GM18507 (cell line): ENCODE measurements at places on chromosomes 5 and 9.

DNA sequence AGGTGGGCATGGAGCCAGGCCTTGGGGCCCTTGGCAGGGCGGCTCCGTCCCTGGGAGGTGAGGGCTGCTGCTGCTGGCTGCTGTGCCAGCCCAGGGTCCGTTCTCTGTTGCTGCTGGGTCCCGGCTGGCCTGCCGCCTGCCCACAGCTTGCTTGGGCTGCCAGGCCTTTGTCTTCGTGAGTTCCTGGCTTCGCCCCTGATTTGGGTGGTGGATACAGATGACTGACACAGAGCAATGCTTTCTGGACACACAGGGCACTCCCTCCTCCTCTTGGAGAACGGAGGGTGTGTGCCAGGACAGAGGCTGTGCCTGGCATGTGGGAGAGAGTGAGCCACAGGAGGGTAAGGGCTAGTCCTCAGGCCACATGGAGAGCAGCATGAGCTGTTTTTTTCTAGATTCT, 166.1 kb downstream of the MACROH2A1 start:
- no peak for DNase-seq

DNA sequence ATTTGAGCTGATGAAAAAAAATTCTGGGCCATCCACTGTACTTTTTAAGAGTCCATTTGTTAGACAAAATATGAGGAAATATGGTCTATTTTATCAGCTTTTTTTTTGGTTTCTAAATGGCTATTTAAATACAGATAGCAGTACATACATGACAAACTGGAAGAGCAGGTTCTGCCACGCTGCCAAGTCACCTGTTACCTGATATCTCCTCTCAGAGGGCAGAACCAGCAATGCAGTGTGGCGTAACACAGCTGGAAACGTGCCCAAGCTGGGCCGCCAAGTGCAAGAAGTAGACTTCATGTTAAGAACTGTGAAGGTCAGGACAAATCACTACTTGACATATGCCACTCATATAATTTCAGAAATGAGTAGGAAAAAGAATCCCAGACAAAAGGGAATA, 8.1 kb downstream of the MCIDAS start:
- no peak for DNase-seq

DNA sequence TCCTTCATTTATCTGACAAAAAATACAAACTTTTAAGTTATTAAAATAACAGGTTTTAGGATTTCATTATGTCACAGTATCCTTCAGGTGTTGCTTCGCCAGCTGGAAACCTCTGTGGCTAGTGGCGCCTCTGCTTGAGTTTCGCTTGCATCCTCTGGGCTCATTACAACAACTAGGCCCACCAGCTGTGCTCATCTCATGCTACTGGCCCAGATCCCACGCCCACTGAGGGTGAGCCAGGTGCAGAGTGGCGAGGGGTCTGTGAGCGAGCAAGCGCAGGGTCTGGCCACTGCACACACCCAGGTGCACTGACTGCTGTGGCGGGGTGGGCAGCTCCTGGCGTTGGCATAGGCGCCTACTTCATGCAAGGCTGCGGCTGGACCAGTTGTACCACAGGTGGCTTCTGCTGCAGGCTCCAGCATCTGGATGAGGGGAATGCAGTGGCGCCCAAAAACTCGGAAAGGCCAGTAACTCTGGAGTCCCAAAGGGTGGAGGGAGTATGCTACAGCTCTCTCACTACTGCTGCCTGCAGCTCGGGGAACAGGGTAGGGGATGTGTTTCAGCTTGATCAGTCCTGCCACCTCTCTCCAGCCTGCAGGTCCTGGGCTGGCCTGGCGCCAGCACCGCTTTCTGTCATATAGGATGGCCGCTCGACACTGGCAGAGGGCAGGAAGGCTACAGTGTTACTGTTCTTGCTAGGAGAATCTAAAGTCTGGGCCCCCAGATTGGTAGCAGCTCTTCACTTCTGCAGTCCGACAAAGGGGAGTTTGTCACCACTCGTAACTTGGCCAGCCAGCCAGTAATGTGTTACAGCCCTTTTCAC, 452.1 kb downstream of the TUSC1 start:
- no peak for DNase-seq

GRCh38 chr9:21491756-21492155, 9.6 kb upstream of the IFNE start:
- no peak for DNase-seq

- DNase-seq: no peak
These were observed 49.7 kb downstream of the PHAX start for GRCh38 chr5:126650463-126650862.

DNA sequence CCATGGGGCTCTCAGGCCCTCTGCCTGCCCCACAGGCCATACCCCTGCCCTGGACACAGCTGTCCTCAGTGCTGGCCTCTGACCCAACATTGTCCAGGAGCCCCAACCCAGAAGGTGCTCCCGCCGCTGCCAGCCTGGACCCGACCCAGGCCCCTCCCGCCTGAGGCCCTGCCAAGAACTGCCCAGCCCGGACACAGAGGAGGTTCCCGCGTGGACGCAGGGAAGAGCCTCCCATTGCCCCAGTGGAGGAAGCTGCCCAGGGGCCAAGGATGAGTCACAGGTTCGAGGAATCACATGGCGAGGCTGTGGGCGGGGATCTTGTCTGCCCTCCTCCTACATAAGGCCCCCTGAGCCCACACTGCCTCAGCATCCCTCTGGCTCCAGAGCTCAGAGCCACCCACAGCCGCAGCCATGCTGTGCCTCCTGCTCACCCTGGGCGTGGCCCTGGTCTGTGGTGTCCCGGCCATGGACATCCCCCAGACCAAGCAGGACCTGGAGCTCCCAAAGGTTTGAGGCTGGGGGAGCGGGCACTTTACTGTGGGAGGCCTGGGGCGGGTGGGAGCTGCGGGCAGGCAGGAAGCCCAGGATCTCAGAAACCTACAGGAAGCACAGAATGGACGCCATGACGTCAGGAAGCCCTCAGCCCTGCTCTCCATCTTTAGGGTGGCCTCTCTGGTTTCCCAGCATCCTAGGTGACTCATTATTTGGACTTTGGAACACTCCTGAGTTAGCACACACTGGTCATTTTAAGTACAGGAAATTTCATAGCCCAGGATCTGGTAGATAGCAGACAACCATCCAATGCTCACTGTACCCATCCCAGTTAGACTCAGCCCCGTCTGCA, at the start of gene PAEP:
Gene PAEP (plus strand): TSS at position 366 of the 844 bp plus-strand sequence.
- DNase-seq: no peak

DNA sequence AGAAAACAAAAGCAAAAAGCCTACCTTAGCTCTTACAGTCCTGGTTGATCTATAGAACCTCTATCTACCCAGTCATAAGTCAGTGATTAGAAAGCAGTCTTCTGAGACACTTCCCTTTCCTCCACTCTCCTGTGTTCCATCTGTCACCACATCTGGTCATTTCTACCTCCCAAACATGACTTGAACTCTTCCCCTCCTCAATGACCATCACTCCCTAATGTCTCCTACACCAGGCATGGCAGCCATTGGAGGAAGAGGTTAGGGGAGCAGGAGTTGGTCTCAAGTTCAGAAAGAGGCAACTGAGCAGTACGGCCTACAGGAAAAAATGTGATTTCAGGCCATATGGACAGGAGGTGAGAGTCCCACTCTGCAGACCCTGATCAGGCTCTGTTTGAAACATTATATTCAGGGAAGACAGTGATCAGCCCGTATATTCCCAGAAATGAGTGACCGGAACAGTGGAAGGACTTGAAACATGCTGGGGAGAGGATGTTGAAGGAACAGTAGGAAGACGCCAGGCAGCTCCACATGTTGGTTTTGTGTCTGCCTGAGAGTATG, 12.0 kb downstream of the ABLIM3 start:
- no peak for DNase-seq

- DNase-seq: no peak
These were observed 50.5 kb downstream of the CXXC5 start for GRCh38 chr5:139698490-139699146.

GRCh38 chr9:35771534-35771933, 17.5 kb upstream of the MSMP start:
- DNase-seq: no peak

- DNase-seq: no peak
These were observed 5.4 kb upstream of the P4HA2 start for GRCh38 chr5:132233081-132233480.

DNA sequence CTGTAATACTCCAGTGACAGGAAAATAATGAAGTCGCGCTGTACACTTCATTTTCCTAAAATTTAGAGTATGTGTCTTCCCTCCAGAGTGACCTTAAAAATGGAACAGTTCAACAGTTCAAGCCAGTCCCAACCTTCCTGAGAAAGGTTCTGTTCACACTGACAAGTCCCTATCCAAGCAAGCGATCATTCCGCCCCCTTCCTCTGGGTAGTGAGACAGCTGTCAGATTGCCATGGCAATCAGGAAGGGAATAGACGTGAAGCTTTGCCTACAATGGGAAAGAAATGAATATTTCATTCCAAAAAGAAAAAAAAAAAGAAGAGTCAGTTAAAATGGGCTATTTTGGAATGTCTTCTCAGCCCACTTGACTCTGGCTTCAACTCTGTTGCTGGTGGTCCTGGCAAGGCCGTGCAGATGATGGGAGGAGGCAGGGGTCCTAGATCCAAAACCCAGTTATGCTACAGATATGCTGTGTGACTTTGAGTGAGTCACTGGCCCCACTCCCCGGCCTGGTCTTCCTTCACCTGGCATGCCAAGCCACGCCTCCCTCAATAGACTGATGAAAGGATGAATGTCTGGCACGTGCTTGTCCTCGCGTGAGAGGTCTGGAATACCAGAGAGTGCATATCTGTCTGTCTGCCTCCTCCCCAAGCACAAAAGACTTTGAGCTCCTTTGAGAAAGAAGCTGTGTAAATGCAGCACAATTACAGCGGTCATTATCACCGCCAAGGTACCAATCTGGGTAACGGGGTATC, 165.8 kb upstream of the WWC1 start:
- no peak for DNase-seq

GRCh38 chr9:127683723-127684122, 23.1 kb upstream of the CFAP157 start:
- no peak for DNase-seq

DNA sequence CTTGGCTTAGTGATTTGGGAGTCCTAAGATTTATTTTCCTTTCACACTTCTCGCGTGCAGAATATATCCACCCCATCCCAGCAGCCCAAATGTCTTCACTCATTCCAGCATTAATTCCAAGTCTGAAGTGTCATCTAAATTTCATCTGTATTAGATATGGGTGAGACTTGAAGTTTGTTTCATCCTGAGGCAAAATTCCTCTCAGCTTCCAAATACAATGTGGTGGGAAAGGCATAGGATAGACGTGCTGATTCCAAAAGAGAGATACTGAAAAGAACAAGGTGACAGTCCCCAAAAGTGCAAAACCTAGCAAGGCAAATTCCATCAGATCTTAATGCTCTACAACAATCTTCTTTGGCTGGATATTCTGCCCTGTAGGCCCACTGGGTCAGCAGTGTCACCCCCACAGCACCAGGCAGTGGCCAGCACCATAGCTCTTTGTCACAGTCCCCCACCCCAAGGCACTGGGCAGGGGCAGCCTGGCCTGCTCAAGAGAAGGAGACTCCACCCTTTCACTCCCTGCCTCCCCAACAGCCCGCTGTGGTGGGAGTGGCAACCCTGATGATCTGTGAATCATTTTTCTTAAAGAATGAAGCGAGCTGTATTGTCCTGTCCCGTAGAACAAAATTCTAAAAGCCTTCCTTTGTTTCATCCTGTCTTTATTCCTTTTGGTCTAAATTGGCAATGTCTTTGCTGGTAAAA, 2.7 kb upstream of the ADAM19 start:
- no peak for DNase-seq

- DNase-seq: no peak
These were observed 228.3 kb upstream of the C9orf72 start for GRCh38 chr9:27801545-27801944.

DNA sequence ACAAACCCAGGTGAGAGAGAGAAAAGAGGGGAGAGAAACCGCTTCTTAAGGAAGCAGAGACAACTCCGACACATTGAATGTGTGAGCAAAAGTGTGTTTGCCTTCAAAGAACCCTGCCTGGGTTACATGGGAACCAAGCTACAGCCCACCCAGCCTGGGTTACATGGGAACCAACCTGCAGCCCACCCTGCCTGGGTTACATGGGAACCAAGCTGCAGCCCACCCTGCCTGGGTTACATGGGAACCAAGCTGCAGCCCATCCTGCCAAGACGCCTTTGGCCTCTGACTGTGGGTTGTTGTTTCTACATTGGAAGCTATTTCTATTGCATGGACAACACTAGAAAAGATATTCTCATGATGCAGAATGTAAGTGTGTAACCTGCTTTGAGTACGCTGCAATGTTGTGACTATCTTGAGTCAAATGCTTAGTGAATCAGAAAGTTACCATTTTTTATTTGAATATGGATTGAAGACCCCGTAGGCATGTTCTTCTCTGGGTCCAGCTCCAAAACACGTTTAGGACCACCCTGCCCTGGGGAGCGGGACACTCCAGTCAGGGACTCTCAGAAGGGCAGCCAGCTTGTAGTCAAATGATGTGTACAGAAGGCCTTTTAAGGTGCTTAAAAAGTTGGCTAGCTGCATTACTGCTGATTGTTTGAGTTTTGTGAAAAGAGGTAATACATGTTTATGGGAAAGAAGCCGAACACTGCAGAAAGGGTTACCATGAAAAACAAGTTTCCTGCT, 39.1 kb upstream of the UNC5A start:
- no peak for DNase-seq

GRCh38 chr9:125785248-125785751, 38.1 kb downstream of the PBX3 start:
- DNase-seq: no peak

- DNase-seq: no peak
These were observed 465.2 kb upstream of the RGMB start for GRCh38 chr5:98308231-98308630.

DNA sequence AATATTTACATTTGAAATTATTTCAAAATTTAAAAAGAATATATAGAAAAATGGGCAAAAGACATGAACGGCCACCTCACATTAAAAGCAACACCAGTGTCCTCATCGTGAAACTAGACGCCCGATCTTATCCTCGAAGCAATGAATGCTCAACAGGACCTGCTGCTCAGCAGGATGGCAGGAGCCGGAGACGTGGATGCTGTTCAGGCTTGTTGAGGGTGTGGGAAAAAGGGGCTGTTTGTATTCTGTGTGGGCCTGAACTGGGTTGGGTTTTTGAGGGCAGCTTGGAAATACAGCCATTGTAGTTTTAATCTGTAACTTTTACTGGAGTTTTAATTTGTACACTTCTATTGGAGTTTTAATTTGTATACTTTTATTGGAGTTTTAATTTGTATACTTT, 20.3 kb downstream of the EXOC3 start:
- no peak for DNase-seq

DNA sequence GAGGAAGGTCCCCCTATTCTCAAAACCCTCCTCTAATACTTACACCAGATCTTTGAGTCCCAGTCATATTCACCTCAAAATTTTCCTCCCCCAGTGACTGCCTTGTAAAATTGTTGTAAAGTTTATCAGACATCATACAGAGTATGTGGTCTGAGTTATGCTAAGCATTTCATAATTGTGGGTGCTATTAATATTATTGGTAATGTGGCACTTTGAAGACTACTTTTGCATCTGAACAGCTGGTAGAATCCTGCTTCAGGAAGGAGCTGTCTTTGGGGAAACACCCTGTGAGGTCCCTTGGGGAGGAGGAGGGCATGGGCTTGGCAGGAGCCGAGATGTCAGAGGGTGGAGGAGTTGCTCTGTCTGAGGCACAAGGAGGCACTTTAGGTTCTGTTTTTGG, 164.9 kb upstream of the ZNF618 start:
- no peak for DNase-seq

- no peak for DNase-seq
These were observed 577.7 kb upstream of the FTMT start for GRCh38 chr5:121273833-121274433.
